ENCODE measurements at places on chromosomes 7 and 10.

- DNase-seq, result no peak
Observed at GRCh38 chr7:158327571-158328180, 259.9 kb downstream of the PTPRN2 start.

GRCh38 chr7:108303332-108303731, 152.9 kb downstream of the NRCAM start:
- DNase-seq, result no peak

DNA sequence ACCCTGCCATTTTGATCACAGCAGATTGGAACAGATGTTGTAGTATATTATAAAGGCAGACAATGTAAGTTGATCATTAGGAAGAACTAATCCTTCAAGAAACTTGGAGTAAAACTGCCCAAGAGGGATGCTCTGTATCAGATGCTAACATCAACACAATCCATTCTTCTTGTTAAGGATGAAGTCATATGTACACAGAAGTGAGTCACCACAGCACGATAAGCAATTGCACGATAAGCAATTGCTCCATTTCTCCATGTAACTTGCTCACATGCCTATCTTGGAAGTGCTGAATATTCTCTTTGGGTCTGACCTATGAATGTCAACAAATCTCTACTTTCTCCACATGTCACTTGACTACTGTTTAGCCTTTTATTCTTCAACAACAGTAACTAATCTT, 41.5 kb upstream of the DMTF1 start:
- DNase-seq, result peak; percentile 1

DNA sequence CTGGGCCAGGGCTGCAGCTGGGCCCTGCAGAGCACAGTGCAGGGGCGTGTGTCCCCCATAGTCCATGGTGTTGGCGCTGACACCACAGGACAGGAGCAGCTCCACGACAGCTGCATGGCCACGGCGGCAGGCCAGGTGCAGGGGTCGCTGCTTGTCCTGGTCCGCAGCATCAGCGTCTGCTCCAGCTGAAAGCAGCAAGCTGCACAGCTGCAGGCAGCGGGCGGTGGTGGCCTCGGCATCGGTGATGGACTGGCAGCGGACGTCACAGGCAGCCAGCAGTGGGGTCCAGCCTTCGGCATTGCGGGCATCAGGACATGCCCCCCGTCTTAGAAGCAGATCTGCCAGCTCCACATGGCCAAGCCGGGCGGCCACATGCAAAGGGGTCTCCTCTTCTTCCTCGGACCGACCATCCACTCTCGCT, 6.0 kb downstream of the ASB10 start:
- DNase-seq, result no peak

DNA sequence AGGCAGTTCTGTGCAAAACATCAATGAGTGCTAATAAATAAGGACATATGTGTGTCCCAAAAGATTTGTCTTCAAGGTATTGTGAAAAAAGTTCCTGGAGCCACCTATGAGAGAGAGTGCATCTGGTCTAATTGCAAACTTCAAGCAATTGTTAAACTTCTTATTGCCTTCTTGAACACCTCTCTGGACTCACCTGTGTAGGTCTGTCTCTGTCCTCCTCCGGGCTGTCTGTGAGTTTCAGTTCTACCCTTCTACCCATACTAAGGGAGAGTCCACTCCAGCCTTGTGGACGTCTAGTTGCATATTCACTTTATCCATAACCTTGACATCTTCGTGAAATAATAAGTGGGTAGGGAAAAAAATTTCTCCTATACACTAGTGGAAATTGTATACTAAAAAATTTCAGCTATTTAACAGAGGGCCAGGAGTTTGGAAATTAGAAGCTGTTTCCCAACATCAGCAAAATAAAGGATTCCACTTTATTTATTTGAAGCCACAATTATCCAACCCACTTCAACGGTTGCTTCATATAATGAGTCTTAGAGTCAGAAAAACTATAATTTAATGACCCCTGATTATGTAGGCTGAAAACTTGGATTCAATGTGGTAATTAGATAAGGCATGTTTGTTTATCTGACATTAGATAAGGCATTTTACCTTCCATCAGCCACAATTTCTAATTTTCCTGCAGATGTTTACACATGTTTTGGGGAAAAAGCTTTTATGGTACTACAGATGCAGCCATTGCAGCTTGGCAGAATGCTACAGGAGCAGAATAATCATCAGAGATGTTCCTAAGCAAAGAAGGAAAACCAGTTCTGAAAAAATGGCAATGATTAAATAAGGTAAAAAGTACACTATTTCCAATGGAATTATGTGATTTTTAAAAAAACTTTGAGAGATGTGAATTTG, 150.8 kb upstream of the FAM3C start:
- no peak for DNase-seq

- DNase-seq, result no peak
Observed at GRCh38 chr7:77254429-77254828, 54.8 kb upstream of the FGL2 start.

GRCh38 chr10:103548581-103549348, 55.3 kb downstream of the NEURL1 start:
- DNase-seq, result no peak

- DNase-seq, result no peak
Observed at GRCh38 chr7:99433158-99433557, 5.4 kb downstream of the PTCD1 start.
